HuH-7 (cell line): ENCODE measurements at places on chromosomes 1 and 21.

GRCh38 chr1:89823679-89824292, 3.0 kb downstream of the LRRC8D start:
- no peak for DNase-seq

GRCh38 chr1:10509809-10510509, 35.2 kb downstream of the PEX14 start:
- no peak for DNase-seq

DNA sequence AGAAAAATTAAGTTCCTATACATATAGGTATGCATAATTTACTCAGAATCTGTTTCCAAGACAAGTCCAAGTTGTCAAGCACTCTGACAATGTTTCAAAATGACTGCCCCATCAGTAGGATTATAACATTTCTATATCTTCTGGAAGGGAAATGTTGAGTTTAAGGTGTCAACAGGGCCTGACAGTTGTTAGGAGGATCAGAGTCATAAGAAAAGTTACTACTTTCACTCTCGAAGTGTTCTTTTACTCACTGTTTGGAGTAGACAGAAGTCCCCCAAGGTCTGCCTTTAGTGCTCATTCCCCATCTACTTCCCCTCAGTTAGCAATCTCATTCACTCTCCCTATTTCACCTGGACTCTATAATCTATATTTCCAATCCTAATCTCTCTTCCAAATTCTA, 20.6 kb upstream of the MAGI3 start:
- DNase-seq: no peak

- no peak for DNase-seq
Observed at GRCh38 chr1:225642177-225642576, 10.7 kb downstream of the ENAH start.

DNA sequence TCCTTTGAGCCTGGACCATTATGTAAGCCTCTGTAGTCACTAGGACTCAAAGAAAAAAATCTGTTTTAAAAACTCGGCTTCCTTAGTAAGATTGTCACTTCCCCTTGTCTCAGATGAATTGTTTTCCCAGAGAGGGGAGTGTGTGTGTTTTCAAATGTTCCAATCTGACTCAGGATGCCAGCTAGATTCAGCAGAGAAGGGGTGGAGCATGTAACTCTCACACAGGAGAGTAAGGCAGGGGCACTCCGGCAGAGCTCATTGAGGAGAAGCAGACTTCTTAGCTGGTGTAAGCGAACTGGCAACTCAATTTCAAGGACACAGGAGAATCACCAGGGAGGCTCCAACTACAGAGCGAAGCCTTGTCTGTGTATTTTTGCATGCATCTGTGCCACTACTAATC, 623.2 kb downstream of the LMO4 start:
- DNase-seq: no peak

DNA sequence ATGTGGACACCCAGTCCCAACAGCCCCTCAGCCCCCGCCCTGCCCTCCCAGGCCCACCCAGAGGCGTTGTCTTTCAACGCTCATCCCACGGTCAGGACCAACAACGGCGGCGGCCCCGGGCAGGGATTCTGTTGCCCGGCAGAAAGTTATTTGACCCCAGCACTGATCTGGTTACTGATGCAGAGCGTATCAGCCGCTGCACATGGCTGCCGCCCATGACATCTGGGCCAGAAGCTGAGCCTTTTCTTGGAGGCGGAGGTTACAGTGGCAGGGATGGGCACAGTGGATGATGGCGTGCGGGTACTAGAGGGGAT, 127.1 kb upstream of the ARHGEF16 start:
- DNase-seq: no peak

DNA sequence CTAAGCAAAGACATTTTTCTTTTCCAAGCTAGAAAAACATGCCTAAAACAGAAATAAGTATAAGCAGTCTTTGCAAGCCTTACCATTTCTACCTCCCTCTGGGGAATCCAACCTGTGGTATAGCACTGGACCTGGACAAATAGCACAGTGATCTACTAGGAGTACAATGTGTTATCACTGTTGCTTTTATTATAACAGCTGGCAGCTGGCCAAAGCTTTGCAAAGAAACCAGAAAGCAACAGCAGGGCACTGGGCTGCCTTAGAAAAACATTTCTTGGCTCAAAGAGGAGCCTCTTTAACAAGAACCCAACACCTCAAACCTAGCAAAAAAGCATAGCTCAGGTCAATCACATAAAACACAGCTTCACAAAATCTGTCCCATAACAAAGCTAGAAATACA, 294.5 kb upstream of the GREM2 start:
- DNase-seq: no peak

DNA sequence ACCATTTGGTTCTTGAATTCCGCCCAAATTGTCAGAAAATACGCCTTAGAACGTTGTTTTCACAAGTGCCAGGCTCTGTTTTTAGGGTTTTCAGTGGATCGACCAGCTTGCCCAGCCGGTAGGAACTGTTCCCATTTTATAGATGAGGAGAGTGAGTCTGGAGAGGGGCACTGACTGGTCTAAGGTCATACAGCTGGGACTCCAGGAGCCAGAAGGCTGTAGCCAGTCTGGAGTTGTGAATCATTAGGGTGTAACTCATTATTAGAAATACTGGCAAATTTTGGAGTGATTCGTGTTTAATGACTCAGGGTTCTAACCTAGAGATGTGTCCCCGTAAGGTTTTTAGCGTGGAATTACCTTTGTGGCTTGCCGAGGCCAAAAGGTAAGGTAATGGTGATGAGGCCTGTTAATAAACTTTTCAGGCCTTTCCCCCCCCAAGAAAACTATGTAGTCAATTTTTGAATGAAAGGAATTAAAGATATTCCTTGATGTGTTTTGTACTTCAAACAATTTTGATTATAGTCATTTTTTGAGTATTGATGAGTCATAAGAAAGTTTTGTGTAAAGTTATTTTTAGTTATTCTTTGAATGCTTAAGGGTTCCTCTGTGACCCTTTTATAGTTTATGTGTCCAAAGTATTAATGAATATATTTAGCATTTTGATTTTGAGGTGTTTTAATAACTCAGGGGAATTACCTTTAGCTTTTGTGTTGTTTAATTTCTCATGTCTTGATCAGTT, 2.1 kb downstream of the DYRK1A start:
- no peak for DNase-seq

- no peak for DNase-seq
Observed at GRCh38 chr1:46552357-46553237, 1.1 kb upstream of the KNCN start.

- peak; percentile 33 for DNase-seq
Observed at GRCh38 chr1:110148961-110149360, 1.3 kb upstream of the SLC6A17 start.

GRCh38 chr1:11505591-11506538, 26.9 kb downstream of the DISP3 start:
- no peak for DNase-seq

- DNase-seq: no peak
Observed at GRCh38 chr1:101069158-101069557, 43.6 kb upstream of the DPH5 start.

- DNase-seq: no peak
Observed at GRCh38 chr1:3101124-3101939, 32.3 kb downstream of the PRDM16 start.

DNA sequence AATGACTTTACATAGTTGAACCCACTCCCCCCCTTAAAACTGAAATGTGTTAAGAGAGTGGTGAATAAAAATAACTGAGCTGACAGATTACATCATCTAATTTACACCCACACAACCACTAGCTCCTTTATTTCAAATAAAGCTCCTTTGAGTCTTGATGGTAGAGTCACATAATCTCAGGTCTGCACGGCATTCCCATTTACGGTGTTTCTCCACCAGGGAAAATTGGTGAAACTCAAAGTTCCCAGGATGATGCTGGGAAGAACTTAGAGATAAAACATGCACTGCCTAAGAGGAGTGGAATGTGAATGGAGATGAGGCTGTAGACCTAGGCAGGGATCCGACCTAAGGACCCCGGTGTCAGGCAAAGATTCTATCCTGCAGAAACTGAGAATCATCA, 727.8 kb upstream of the ADAMTS5 start:
- no peak for DNase-seq

- DNase-seq: no peak
Observed at GRCh38 chr1:1540818-1541628, 599 bp upstream of the TMEM240 start.

DNA sequence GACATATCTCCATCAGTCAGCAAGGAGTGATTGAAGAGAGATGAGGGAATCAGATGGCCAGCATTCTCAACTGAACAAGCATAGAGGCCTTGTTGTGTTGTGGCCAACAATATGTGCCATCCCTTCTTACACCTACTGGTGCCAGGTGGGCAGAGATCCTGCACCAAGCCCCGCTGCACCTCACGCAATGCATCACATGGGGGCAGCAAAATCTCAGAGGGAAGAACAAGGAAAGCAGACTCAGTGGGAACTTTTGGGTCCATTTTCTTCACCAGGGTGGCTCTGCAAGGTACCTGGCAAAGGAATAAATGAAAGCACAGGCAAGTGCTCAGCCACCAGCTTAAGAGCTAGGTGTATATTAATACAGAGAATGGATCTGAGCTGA, 33.2 kb downstream of the HSD3B2 start:
- DNase-seq: no peak

DNA sequence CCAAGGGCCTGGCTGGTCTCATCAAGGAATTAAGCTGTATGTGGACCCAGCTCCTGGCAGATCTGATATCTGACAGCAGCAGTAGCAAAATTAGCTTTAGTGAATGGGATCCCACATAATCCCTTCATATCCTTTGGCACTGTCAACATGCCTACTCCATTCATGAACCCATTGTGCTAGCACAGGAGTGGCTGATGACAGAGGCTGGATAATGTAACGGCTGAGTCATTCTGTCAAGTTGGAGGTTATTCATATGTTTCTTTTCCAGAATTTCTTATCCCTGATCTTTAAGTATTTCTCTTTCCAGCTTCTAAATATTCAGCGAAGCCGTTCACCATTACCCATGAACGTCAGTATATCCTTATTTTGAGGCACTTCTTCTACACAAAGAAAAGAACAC, 84.3 kb downstream of the EXTL2 start:
- DNase-seq: no peak

DNA sequence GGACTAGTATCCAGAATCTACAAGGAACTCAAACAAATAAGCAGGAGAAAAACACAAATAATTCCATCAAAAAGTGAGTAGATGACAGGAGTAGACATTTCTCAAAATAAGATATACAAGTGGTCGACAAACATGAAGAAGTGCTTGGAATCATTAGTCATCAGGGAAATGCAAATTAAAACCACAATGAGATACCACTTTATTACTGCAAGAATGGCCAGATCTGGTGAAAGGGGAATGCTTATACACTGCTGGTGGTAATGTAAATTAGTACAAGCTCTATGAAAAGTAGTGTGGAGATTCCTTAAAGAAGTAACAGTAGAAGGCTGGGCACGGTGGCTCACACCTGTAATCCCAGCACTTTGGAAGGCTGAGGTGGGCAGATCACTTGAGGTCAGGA, 73.8 kb downstream of the POU2F1 start:
- no peak for DNase-seq

DNA sequence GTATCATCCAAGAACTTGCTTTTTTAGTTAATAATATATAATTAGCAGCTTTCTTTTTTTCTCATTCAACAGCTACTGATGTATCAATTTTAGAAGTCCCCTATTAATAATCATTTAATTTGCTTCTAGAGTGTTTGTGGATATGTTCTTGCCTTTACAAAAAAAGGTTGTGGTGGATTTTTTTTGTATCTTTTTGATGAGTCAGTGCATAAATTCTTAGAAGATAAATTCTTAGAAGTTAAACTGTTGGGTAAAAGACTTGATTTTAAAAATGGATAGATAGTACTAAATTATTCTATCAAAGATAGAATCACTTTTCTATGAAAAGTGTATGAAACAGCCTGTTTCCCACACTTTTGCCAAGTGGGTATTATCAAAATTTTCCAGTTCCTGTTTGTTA, 11.9 kb downstream of the FGGY start:
- DNase-seq: no peak

- no peak for DNase-seq
Observed at GRCh38 chr1:188642704-188643103, 1814.0 kb downstream of the PLA2G4A start.

- DNase-seq: no peak
Observed at GRCh38 chr1:110063781-110064180, 6.7 kb downstream of the ALX3 start.

DNA sequence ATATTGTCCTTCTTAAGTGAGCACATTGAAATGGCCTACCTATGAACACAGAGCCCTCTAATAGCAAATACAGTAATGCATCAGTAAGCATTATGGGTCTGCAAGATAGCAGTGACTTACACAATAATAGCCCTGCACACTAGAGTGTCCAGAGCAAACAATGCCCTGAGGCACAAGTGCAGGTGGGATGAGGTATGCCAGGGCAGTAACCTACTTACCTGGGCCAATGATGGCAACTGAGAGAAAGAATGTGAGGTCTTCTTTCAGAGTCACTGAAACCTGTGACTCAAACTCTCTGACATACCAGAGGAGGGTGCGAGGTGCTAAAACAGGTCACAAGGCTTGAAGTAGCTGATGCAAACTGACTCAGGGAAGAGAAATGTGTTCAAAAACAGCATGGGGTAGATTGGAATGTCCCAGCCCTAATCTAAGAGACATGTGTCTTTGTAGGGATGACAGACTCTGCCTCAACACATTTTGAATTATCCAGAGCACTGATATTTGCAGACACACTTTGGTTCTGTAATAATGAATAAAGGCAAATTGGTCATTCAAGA, 168.5 kb upstream of the RUNX1 start:
- no peak for DNase-seq

DNA sequence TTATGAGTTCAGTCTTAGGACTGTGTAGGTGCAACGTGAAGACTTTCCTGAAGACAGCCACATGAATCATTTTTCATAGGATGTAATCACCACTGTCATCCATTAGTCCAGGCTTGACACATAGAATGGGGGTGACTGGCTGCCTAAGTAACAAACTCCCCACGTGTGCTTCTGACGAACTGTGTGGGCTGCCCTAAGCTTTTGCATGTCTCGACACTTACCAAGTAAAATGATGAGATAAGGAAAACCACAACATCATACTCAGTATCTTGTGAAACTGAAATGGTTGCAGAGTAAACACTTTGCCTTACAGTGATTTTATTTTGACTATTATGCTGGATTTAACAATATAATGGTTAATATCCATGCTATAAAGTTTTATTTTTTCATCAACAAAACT, 19.5 kb downstream of the ERG start:
- no peak for DNase-seq

DNA sequence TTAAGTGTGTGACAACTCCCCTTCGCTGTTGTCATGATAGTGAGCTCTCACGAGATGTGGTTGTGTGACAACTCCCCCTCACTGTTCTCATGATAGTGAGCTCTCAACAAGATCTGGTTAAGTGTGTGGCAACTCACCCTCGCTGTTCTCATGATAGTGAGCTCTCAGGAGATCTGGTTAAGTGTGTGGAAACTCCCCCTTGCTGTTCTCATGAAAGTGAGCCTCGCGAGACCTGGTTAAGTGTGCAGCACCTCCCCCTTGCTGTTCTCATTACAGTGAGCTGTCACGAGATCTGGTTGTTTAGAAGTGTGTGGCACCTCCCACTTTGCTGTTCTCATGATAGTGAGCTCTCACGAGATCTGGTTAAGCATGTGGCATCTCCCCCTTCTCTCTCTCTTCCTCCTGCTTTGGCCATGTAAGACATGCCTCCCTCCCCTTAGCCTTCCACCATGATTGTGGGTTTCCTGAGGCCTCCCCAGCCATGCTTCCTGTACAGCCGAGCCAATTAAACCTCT, 25.1 kb upstream of the LSS start:
- DNase-seq: no peak
